Fibroblast of the aortic adventitia (primary cell): ENCODE measurements at places on chromosomes 12 and 14.

DNA sequence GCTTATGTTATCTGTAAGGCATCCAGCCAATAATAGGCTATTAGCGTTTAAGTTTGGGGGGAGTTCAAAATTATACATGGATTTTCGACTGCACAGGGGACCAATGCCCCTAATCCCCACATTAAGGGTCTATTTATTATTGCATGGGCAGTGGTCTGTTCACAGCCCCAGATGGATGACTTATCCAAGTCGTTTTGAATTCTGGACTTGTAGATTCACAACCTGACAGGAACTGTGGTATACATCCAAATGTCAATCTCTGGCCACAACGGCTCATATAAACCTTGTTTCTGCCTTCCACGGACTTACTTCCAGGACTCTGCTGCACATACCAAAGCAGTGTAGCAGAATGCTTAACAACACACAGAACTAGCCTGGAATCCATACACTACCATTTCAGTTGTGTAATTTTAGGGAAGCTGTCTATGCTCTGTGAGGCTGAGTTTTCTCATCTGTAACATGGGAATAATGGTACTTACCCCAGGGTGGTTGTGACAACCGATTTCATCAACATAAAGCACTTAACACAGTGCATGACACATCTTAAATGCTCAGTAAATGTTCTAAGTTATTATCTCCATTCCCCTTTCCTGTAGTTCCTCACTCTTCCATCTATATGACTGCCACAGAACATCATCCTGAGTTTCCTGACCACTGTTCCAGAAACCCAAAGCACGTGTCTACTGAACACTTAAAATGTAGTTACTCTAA, 3.7 kb downstream of the DDX24 start:
- DNase-seq = no peak

- DNase-seq = peak; percentile 67
Measured at GRCh38 chr14:68814539-68815297, 21.9 kb upstream of the ZFP36L1 start.

GRCh38 chr12:86724716-86725115, 468.5 kb upstream of the MGAT4C start:
- DNase-seq = peak; percentile 35

DNA sequence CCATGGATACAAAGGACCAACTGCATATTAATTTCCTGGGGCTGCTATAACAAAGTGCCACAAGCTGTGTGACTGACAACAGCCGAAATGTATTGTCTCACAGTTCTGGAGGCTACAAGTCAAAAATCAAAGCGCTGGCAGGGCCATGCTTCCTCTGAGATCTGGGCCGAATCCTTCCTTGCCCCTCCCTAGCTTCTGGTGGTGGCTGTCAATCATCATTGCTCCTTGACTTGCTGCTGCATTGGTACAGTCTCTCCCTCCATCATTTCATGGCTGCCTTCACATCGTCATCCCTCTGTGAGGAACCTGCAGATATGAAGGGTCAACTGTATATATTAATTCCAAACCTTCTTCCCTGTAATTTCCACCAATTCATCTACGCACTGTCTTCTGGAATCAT, 118.3 kb downstream of the EXOC5 start:
- DNase-seq = no peak

GRCh38 chr12:46531059-46531785, 158.6 kb upstream of the SLC38A2 start:
- DNase-seq = no peak

DNA sequence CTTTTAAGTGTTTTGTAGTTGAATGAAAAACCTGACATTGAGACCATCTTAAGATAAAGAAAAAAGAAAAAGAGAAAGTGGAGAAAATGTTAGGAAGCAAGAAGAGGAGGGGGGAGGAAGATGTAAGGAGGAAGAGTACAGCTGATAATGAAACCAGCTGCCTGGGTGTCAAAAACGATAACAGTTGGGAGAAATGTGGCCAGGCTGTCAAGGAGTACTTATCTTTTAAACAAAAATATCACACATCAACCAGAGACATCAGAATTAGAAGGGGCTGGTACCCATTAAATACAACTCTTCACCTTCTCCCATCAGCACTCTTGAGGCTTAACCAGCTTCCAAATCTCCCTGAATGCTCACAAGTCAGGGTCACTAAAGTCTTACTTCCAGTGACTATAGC, 4.5 kb downstream of the SLC11A2 start:
- no peak for DNase-seq

- no peak for DNase-seq
Measured at GRCh38 chr12:53737093-53737808, 10.0 kb upstream of the CALCOCO1 start.

DNA sequence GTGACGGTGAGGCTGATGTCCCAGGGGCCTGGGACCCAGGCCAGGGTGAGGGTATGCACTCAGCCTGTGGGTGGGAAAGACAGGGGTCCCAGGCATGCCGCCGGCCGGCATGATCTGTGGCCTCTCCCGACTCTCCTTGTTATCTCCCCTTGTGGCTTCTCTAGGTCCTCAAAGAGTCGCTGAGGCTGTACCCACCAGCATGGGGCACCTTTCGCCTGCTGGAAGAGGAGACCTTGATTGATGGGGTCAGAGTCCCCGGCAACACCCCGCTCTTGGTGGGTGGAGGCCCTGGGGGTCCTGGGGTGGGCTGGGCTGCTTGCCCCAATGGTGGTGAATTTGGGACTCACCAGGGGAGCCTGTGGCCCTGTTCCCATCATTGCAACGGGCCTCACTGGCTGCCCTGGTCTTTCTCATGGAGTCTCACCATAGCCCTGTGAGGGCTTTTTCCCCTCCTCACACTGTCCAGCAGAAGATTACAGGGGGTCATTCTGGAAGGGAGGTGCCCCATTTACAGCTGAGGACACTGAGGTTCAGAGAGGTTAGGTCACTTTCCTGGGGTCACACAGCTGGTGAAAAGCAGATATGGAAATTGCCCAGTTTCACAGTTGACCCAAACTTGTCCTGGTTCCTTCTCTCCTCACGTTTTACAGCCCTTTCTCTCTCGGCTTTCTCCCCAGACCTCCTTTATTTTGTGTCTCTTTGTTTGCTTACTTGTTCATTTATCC, 37.9 kb downstream of the CYP46A1 start:
- no peak for DNase-seq

GRCh38 chr12:70711831-70712230, 74.6 kb upstream of the PTPRB start:
- no peak for DNase-seq

GRCh38 chr14:70382536-70382935, 23.1 kb upstream of the COX16 start:
- no peak for DNase-seq

- DNase-seq = no peak
Measured at GRCh38 chr12:67937822-67938221, 51.4 kb upstream of the IFNG-AS1 start.

GRCh38 chr12:69091442-69092017, 147.8 kb upstream of the CPSF6 start:
- no peak for DNase-seq

- DNase-seq = peak; percentile 49
Measured at GRCh38 chr14:66476964-66477363, 9.2 kb upstream of the CCDC196 start.

GRCh38 chr12:79414252-79414651, 276.5 kb downstream of the PAWR start:
- DNase-seq = no peak

DNA sequence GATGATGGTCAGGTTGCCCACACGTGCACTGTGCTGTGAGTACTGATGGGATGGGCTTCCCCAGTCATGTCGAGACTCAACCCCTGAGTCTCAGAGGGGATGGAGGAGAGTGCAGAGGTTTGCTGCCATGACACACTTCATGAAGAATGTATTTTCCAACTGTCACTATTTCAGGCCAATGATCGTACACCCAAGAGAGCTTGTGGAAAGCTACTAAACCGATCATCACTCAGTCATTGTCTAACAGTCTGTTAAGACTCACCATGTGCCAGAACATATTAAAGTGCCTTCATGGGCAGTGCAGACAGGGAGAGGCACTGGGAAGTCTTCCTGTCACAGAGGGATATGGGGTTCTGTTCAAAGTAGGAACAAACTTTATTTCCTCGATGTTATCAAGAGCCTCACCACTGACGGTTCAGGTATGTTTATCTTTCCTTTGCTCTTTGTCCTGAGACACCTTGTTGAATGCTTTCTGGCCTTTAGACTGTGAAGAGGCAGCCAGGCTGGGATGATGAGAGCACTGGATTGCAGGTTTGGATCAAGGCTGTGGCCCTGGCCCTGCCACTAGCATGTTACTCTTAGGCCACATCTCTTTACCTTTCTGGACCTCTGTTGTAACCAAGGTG, 41.6 kb upstream of the NTF3 start:
- no peak for DNase-seq

DNA sequence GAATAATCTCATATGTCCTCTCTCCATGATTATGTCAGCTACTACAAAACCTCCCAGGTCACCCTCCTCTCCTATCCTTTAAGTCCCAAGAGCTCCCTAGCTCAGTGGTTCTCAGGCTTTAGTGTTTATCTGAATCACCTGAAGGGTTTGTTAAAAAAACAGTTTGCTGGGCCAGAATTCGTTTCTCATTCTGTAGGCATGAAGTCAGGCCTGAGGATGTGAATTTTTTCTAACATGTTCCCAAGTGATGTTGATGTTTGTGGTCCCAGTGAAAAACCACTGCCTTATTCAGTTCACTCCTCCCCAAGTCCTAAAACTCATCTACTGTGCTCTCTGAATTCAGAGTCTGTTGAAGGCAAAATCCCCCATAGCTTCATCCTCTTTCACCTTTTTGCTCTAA, 241.4 kb downstream of the ETNK1 start:
- DNase-seq = no peak

- no peak for DNase-seq
Measured at GRCh38 chr14:93713726-93714405, 74.4 kb downstream of the PRIMA1 start.

DNA sequence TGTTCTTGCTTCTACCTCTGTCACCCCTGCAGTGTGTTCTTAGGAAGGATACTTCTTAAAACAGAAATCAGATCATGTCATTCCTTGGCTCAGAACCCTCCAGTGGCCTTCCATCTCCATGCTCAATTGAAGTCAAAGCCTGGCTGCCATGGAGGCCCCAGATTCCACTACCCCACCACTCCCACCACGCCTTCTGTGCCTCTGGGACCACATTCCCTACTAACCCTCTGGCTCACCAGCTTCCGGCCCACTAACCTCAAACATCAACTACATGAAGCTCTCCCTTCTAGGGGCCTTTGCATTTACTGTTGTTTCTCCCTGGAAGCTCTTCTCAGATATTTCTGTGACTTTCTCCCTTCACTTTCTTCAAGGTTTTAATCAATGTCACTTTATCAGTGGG, 76.1 kb upstream of the REP15 start:
- DNase-seq = no peak

GRCh38 chr14:65179918-65180724, 77.8 kb upstream of the MAX start:
- DNase-seq = peak; percentile 96

GRCh38 chr12:45458854-45459807, 243.2 kb downstream of the ANO6 start:
- peak; percentile 98 for DNase-seq

GRCh38 chr12:21527451-21528180, 1.5 kb downstream of the SPX start:
- peak; percentile 39 for DNase-seq

DNA sequence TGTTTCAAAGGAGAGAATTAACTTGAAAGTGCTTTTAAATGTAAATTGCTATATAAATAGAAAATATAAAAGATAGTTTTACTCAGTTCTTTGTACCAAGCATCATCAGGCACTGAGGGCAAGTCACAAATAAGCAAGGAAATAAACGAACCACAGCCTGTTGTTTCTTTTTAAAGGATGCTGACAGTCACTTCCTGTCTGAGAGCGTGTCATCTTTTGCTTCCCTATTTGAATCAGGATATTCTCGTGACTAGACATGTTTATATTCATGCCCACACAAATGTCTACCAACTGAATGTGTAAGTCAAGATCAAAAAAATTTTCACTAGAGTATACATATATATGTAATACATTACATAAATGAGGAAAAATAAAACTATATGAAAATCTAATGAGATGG, 31.4 kb upstream of the SLC2A13 start:
- no peak for DNase-seq

DNA sequence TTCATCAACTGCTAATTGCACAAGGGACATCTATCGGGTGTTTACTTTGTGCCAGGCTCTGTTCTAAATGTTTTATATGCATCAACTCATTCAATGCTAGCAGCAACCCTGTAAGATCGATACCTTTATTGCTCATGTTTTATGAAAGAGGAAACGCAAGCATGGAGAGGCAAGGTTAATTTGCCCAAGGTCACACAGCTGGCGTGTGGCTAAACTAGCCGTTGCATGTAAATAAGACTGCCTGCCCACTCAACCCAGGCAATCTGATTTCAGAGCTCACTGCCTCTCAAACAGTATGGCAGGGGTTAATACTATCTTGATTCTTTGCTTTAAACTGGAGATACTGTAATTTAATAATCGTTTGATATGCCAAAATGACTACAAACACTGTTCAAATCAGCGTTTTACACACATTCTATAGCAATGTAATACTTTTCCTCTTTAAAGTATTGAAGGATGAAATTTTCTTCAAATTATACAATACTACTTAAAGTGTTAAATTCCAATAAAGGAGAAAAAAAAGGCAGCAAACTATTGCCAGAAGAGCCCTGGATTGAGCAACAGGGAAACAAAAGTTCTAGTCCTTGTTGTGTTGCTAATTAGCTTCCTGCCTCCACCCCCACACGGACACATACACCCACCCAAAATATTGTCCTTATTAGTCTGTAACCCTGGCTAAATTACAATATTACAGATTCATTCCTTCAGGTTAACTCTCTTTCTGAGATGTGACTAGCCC, 39.1 kb upstream of the DHRS7 start:
- no peak for DNase-seq

DNA sequence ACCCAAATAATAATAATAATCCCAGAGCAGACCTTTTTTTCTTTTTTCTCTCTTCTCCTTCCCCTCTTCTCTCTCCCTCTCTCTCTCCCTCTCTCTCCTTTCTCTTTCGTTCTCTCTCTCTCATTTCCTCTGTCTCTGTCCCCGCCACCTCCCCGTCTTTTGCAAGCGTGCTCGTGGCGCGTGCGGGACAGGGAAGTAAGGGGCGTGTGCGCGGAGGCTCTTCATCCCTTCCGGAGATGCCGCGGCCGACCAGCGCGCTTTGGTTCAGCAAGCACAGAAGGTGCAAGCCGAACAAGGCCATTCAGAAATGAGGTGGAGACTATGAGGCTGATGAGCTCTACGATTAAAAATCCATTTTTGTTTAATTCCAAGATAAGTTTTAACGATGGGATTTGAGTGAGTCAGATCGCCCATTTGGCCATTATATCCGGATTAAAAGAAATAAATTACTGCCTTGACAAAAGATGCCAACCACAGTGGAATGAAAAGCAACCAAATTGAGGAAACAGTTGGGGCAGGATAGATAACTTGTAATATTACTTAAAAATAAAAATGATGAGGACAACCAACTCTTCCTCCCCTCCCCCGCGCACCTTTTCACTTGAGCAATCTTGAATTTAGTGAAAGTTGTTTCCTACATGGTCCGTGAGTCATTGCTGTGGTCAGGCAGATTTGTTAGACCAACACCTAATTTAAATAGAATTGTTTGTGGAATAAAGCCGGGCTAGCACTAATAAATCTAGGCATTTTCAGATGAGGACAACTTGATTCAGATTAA, 1.2 kb upstream of the AMIGO2 start:
- peak; percentile 53 for DNase-seq
